ENCODE measurements at places on chromosomes 4 and X. TPM values are rescaled to one million over a fixed set of nuclear protein-coding genes. Genes with fewer than 3 reads are reported as not detected.

DNA sequence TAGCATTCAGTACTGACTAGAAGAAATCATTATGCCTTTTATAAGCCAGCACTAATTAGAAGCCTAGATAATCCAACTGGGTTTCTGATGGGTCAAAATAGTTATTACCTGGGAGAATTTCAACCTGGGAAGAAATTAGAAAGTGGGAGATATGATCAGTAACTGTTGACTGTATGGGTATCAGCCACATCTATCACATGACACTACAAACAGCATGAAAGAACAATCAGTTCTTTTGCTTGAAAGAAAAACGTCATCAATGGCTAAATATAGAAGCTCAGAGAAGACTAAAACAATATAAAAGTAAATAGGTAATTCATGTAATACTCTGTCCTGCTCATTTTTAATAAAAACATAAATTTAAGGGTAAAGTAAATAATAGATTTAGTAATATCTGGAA lies 145.1 kb downstream of the CAMK2D start:
- no peak overlapping the region for H3K4me3 ChIP-seq
- no peaks in the 10 kb centered on the region for H3K4me1 ChIP-seq
- H3K36me3 ChIP-seq = no peaks in the 10 kb centered on the region
- no peaks in the 10 kb centered on the region for H3K27me3 ChIP-seq

GRCh38 chr4:53582194-53582593 lies 9.1 kb downstream of the LNX1 start:
- H3K27ac ChIP-seq = no peak overlapping the region
- DNase-seq = no peak
- H3K36me3 ChIP-seq = peaks cover 3% of the 10 kb centered on the region
- no peaks in the 10 kb centered on the region for H3K27me3 ChIP-seq
- H3K4me3 ChIP-seq = no peak overlapping the region
- H3K4me1 ChIP-seq = peaks cover 10% of the 10 kb centered on the region

- peaks cover 2% of the 10 kb centered on the region for H3K27me3 ChIP-seq
- no peaks in the 10 kb centered on the region for H3K4me1 ChIP-seq
- no peak overlapping the region for H3K27ac ChIP-seq
These were observed 351.8 kb upstream of the FGF13 start for GRCh38 chrX:139063364-139063763.

The EVC gene
- total RNA-seq = 12.5 TPM

The LPAR4 gene
- total RNA-seq = 7.8 TPM

Data from WTC11 (cell line).